ENCODE measurements at places on chromosomes 6 and 20.

DNA sequence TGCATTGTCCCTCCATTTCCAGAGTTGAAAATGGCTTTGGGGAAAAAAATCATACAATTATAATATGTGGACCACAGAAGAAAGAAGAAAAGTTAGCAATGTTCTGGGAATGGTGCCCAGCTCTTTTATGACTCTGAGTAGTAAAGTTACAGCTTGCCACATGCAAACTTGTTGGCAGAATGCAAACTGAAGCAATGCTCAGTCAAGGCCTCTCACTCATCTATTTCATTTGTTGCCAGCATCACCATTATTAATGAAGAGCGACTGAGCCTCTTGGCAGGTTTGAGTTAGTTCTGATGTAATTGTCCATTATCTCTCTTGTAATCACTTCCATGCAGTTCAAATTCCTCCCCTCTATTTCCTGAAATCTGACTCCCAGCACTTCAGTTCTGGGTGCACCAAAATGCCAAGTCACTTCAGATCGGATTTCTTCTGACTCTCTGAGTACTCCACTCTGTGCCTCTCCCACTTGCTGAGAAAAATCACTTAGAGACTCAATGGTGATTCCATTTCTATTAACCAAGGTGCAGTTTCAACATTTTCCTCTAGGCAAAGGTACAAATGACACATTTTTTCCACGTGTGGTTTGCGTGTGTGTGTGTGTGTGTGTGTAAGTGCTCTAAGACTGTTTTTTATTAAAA, 154.4 kb upstream of the STMND1 start:
- no peaks in the 10 kb centered on the region for H3K4me1 ChIP-seq
- peaks cover 2% of the 10 kb centered on the region for H3K36me3 ChIP-seq
- no peak overlapping the region for H3K27ac ChIP-seq

DNA sequence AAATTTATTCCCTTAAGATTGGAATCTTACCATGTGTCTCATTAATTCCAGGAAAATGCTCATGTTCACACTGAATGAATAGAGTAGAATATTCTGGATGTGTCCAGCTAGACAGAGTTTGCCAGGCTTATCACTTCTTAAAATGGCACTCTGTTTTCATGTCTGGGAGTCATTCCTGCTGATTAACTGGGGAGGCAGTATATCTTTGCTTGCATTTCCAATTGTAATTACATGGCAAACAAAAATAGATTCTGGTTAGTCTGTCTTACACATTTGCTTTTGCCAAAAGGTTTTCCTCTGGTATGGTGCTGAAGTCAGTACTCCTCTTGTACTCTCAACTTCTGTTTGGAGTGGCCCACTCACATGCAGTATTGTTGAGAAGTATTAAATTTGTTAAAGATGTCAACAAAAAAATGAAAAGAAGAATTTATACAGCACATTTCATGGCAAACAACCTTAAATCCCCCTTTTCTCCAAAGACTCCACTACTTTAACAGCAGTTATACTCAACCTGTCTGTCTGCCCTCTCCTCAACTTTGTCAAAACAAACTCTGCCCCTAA, 70.2 kb downstream of the TENT5A start:
- no peak overlapping the region for H3K27ac ChIP-seq
- DNase-seq, result no peak
- no peak overlapping the region for H3K4me3 ChIP-seq
- H3K36me3 ChIP-seq, result no peaks in the 10 kb centered on the region
- no peaks in the 10 kb centered on the region for H3K27me3 ChIP-seq
- no peaks in the 10 kb centered on the region for H3K4me1 ChIP-seq

- peak; percentile 87 for DNase-seq
- H3K4me3 ChIP-seq, result peak within 1 kb of the TSS; percentile 99
- no peaks in the 10 kb centered on the region for H3K36me3 ChIP-seq
- H3K4me1 ChIP-seq, result no peaks in the 10 kb centered on the region
- peak within 1 kb of the TSS; percentile 96 for H3K27ac ChIP-seq
- no peaks in the 10 kb centered on the region for H3K27me3 ChIP-seq
These were observed at the start of gene ATXN1 for GRCh38 chr6:16760516-16761470. TSS of gene ATXN1 (minus strand) at chr6:16761460.

DNA sequence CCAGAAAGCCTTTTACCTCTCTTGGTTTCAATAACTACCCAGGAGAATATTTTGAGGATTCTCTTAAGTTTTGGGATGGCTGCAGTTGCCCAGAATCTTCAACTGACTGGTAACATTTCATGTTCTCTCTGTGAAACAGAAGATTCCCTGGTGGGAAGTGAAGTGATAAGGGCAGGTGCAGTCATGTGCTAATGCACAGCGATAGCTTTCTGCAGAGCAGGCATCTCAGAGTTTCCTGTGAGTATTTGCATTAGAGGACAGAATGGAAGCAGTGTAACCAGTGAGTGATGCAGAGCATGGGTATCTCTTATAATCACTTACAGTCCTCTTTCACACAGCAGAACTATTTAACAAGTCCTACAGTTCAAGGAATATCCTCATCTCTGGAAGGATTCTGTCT, 76.1 kb downstream of the HCRTR2 start:
- no peaks in the 10 kb centered on the region for H3K36me3 ChIP-seq
- H3K4me3 ChIP-seq, result no peak overlapping the region
- no peak overlapping the region for H3K27ac ChIP-seq
- DNase-seq, result no peak
- no peaks in the 10 kb centered on the region for H3K4me1 ChIP-seq

- no peak for DNase-seq
- peaks cover 3% of the 10 kb centered on the region for H3K4me1 ChIP-seq
- H3K27ac ChIP-seq, result no peak overlapping the region
- H3K36me3 ChIP-seq, result no peaks in the 10 kb centered on the region
These were observed 40.5 kb downstream of the RREB1 start for GRCh38 chr6:7148100-7148822.

DNA sequence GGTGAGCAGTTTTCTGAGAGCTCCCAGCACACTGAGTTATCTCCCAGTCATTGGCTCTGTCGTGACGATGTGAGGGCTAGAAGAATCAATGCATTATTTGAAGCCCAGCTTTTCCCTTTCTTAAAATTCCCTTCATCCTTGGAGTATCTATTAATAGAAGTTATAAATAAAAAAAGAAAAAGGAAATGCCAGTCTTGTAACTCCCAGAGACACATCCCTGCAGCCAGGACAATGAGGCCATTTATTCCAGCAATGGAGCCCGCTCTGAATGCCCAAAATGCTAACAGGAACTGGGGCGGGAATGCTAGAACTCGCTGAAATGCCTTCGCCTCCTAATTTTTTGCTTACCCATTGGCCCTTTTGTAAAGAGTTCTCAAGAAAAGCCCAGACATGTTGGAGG, 305.8 kb downstream of the TFAP2C start:
- H3K4me3 ChIP-seq, result no peak overlapping the region
- DNase-seq, result no peak
- H3K27ac ChIP-seq, result no peak overlapping the region

DNA sequence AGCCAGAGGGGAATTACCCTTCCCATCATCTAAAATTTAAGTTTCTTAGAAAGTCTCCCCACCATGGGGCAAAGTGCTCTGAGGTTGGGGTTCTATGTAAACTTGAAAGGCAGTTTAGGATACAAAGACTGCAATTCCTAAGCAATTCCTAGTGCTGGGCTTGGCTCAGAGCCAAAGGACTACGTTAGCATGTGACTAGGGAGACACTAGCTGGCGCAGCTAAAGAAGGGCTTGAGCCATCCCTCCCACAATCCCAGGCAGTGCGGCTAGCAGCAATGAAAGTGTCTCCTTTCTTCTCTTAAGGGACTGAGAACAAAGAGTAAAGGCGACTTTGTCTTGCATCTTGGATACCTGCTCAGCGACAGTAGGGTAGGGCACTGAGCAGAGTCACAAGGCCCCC, 306.6 kb upstream of the FKBP1C start:
- no peak for DNase-seq
- no peak overlapping the region for H3K27ac ChIP-seq
- no peaks in the 10 kb centered on the region for H3K4me1 ChIP-seq
- no peak overlapping the region for H3K4me3 ChIP-seq
- H3K27me3 ChIP-seq, result no peaks in the 10 kb centered on the region
- H3K36me3 ChIP-seq, result no peaks in the 10 kb centered on the region

DNA sequence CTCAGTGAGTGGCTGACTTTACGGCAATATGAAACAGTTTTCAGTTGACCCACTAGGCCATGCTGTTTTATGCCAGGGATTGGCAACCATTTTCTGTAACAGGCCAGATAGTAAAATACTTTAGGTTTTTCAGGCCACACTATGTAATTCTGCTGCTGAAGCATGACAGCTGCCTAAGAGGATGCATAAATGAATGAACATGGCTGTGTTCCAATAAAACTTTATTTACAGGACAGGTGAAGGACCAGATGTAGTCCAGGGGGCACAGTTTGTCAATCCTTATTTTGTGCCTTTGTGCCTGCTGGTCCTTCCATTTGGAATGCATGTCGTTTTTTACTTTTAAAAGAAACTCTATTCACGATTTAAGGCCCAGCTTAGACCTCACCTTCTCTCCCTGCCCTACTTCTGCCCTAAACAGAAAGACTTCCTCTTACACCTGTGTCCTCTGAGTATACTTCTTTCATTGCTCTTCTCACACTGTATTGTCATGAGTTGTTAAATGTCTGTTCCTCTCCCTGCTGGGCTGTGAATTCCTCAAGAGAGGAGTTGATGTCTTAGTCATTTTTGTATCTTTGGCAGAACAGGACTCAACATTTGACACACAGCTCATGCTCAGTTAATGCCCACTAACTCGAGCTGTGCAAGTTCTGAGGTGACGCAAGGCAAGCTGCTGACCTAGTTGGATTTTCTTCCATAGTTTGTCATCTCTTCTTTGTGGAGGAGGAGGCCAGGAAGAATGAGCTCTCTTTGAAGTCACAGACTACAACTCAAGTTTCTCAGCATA, 90.1 kb upstream of the MAP7 start:
- no peaks in the 10 kb centered on the region for H3K27me3 ChIP-seq
- H3K36me3 ChIP-seq, result peaks cover 3% of the 10 kb centered on the region
- H3K4me3 ChIP-seq, result no peak overlapping the region
- H3K27ac ChIP-seq, result peak overlapping the region; percentile 40

GRCh38 chr6:43887340-43887858, 117.4 kb downstream of the VEGFA start:
- no peaks in the 10 kb centered on the region for H3K4me1 ChIP-seq
- peak; percentile 60 for DNase-seq
- no peaks in the 10 kb centered on the region for H3K27me3 ChIP-seq

GRCh38 chr6:137123078-137123477, 50.4 kb downstream of the IL22RA2 start:
- H3K4me1 ChIP-seq, result no peaks in the 10 kb centered on the region
- no peaks in the 10 kb centered on the region for H3K27me3 ChIP-seq
- H3K4me3 ChIP-seq, result no peak overlapping the region
- H3K36me3 ChIP-seq, result no peaks in the 10 kb centered on the region
- H3K27ac ChIP-seq, result no peak overlapping the region

- no peak for DNase-seq
- H3K4me3 ChIP-seq, result no peak overlapping the region
- no peaks in the 10 kb centered on the region for H3K36me3 ChIP-seq
- no peaks in the 10 kb centered on the region for H3K27me3 ChIP-seq
- H3K27ac ChIP-seq, result no peak overlapping the region
These were observed 213.6 kb upstream of the PREP start for GRCh38 chr6:105616521-105616920.

GRCh38 chr6:16232086-16232485, 6.3 kb upstream of the GMPR start:
- H3K4me3 ChIP-seq, result no peak overlapping the region
- no peaks in the 10 kb centered on the region for H3K36me3 ChIP-seq
- H3K27ac ChIP-seq, result no peak overlapping the region
- H3K4me1 ChIP-seq, result no peaks in the 10 kb centered on the region
- no peak for DNase-seq
- no peaks in the 10 kb centered on the region for H3K27me3 ChIP-seq

- DNase-seq, result no peak
- no peaks in the 10 kb centered on the region for H3K4me1 ChIP-seq
- no peaks in the 10 kb centered on the region for H3K36me3 ChIP-seq
- H3K27ac ChIP-seq, result no peak overlapping the region
- H3K4me3 ChIP-seq, result no peak overlapping the region
These were observed 7.8 kb downstream of the KCNG1 start for GRCh38 chr20:51014797-51015722.

DNA sequence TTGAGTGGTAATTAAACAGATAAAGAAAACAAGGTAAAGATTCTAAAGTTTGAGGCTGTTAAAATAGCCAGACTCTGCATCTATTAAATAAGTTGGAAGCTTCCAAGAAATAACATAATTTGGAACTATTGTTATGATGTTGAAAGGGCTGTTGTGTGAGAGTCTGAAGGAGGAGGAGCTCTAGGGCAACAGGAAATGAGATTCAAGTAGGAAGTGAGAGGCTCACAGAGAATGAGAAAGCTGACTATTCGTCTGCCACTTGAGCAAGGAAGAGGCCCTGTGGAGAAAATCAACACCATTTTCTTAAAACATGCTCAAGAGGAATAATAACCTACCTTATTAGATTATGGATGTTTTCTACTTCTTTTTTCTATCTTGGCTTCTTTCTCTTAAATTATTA, 185.2 kb downstream of the SLC24A3 start:
- H3K27ac ChIP-seq, result no peak overlapping the region
- H3K4me3 ChIP-seq, result no peak overlapping the region

DNA sequence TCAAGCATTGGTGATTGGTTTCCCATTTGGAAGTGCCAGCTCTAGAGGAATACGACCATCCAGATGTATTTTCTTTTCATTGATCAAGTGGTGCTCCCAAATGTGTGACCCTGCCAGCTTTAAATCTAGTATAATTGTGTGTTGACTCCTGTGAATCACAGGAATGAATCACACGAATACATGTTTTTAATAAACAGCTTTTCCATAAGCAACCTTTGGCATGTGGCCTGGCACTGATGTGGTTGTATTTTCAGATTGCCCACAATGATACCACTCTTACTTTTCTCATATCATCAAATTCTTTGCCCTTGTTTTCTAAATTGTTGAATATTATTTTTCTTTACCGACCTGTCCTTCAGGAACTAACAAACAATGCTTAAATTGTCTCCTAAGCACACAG, 367 bp downstream of the GSTA3 start:
- no peak overlapping the region for H3K27ac ChIP-seq
- H3K27me3 ChIP-seq, result no peaks in the 10 kb centered on the region
- H3K4me3 ChIP-seq, result no peak overlapping the region

DNA sequence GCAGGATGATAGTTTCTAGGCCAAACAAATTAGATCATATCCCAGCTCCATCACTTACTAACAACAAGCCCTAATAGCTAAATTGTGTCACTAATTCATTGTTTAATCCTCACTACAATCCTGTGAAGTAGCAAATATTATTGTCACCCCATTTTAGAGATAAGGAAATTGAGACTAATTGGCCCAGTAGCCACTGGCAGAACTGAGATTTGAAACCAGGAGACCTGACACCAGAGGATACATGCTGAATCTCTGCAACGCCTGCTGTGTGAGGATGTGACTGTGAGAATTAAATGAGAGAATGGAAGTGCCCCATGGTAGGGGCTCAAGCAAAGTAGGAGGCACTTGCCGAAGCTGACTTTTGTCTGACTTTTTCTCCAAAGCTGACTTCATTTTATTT, 124.3 kb upstream of the CITED2 start:
- H3K4me3 ChIP-seq, result no peak overlapping the region
- no peak overlapping the region for H3K27ac ChIP-seq
- no peak for DNase-seq

Measured in aorta (tissue), 5 donors.